Ovary (tissue), 10 donors: ENCODE measurements at places on chromosomes 12 and 14. TPM values are rescaled to one million over a fixed set of nuclear protein-coding genes. Genes with fewer than 3 reads are reported as not detected.

The RFX4 gene
- polyA plus RNA-seq, result not detected

The TMEM119 gene
- polyA plus RNA-seq, result 2.0 TPM

The PLCZ1 gene
- not detected for polyA plus RNA-seq

The ENDOU gene
- polyA plus RNA-seq, result 1.6 TPM

The FCF1 gene
- 31.5 TPM for polyA plus RNA-seq

The FGF23 gene
- not detected for polyA plus RNA-seq

The MYO1H gene
- polyA plus RNA-seq, result not detected

The KCNC2 gene
- not detected for polyA plus RNA-seq

The CCDC196 gene
- not detected for polyA plus RNA-seq

The PRH1 gene
- 4.2 TPM for polyA plus RNA-seq

The CABP1 gene
- 0.74 TPM for polyA plus RNA-seq

The PPFIA2 gene
- polyA plus RNA-seq, result 3.1 TPM

GRCh38 chr12:89971880-89972279, 263.2 kb upstream of the ATP2B1 start:
- no peak for DNase-seq

GRCh38 chr12:40104461-40105264, 1.2 kb downstream of the SLC2A13 start:
- DNase-seq, result no peak

DNA sequence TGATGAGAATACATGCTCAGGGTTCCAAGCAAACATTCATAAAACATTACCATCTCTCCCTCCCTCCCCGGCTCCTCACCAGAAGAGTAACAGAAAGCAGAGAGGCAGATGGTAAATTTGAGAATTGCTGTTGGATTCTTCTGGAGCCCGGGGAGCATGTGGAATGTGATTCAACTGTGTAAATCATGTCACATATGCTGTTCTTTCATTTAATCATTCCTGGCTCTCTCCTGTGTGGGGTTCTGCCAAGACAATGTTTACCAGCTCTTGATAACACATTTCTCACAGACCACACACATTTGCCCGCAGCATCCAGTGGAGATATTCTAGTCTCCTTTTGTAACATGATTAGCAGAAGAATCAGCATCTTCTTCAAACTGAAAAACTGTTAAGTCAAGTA, 23.4 kb upstream of the NR2C1 start:
- peak; percentile 25 for DNase-seq

- DNase-seq, result no peak
Observed at GRCh38 chr14:61593330-61593729, 102.0 kb upstream of the HIF1A start.

- no peak for DNase-seq
Observed at GRCh38 chr12:120590741-120591407, 9.7 kb upstream of the POP5 start.

DNA sequence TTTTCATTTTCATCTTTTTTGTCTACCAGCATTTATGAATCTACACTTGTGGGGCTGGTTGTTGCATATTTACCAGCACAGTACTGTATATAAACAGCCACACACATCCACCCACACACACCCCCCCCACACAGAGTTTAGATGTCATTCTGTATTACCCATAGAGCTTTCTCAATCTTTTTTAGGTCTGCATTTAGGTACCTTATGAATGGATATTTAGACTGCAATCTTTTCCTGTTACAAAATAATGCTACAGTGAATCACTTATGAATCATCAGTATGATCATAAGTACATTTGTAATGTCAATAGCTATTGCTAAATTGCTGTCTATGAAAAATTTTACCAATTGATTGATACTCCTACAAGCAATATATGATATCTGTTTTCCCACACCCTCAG, 67.3 kb upstream of the STK38L start:
- no peak for DNase-seq

- no peak for DNase-seq
Observed at GRCh38 chr12:119859241-119859640, 17.9 kb downstream of the CIT start.

GRCh38 chr12:95755261-95755865, 35.2 kb downstream of the NTN4 start:
- no peak for DNase-seq

- DNase-seq, result no peak
Observed at GRCh38 chr14:60094306-60094897, 2.7 kb downstream of the PCNX4 start.

DNA sequence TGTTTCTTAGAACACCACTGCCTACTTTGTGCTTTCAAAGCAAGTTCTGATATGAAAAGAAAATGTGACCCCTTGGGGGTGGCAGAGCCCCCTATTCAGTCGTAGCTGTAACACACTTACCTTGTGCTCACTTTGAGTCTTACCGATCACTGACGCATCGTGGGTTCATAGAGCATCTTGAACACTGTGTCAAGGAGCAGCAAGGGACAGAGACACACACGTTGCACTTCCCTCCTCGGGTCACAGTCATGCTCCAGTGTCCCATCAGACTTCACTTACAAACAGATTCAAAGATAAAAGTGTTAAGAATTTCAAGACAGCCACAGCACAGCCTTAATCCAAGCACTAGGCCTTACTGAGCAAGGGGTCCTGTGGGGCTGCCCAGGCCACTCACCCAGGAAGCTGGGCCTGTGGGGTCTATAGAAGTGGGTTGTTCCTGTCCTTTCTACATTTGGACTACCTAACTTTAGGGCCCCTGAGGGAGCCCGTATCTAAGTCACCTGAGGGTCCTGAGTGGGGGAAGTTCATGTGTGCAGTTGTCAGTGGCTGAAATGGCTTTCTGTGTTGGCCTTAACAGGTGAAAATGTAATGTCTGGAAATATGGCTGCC, 75.4 kb upstream of the BDKRB2 start:
- DNase-seq, result no peak

- DNase-seq, result no peak
Observed at GRCh38 chr12:91023326-91024004, 18.7 kb upstream of the EPYC start.

DNA sequence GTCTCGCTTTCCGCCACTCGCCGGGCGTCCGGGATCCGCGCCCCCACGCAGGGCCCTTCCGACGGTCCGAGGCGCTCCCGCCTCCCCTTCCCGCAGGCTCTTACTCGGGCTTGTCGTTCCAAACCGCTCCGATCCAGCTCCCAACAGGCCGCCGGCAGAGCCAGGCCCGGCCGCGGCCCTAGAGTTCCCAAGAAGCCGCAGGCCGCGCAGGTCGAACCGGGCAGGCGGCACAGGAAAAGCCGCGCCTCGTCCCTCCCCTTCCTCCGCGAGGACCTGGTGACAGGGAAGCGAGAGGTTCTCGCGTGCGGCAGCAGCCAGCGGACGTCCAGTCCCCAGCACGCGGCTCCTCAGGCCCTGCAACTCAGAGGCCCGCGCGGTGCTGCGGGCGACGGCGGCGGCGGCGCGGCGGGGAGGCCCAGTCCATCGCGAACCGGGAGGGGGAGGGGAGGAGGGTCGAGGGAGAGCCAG, 272 bp downstream of the HECTD1 start:
- DNase-seq, result peak; percentile 93

DNA sequence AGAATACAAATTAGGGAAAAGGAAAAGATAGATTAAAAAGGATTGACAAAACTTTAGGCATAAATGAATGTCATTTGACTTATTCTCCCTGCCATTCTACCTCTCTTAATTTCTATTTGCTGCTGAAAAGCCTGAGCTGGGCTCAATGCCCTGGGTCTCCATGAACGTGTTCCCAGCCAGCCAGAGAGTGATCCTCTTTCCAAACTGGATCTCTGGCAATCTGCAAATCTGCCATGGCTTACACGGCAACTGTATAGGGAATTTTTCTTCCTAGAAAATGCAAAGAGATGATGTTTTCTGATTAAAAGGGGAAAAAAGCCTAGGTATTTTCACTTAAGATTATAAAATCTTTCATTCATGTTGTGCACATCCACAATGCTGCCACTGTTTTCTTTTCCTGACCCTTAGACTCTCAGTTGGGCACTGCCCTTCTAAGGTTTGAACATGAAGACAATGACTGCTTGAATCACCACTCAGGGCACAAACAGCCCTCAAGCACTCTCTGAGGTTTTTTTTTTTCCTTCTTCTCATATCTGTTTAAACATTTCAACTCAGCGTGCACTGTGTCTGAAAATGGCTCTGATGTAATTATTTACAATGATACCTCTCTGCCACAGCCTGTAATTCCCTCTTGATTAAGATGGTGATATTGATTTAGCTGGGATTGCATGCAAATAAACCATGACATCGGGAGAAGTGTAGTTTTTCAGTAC, 60.3 kb downstream of the DACT1 start:
- no peak for DNase-seq

- DNase-seq, result peak; percentile 28
Observed at GRCh38 chr12:98725476-98726247, 80.6 kb downstream of the APAF1 start.

DNA sequence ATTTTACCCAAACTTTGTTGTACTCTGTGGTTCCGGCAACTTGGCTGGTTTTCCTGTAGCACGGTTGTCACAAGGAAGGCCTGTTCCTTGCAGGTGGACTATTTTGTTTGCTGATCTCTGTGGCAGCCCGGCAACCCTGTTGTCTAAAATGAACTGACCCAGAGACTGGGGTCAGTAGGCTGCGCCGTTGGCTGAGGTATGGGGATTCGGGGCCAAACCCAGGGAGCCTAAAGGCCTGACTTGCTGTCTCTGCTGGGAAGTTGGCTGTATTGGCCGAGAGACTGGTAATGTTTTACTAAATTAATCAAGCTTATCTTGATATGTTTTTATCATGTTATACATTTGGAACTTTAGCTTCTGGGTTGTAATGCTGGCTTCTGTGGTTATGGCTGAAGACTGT, 13.8 kb downstream of the SMIM41 start:
- DNase-seq, result no peak

GRCh38 chr12:64082866-64083268, 139.2 kb downstream of the KICS2 start:
- no peak for DNase-seq

GRCh38 chr14:103346286-103346685, 12.2 kb downstream of the EIF5 start:
- DNase-seq, result no peak

DNA sequence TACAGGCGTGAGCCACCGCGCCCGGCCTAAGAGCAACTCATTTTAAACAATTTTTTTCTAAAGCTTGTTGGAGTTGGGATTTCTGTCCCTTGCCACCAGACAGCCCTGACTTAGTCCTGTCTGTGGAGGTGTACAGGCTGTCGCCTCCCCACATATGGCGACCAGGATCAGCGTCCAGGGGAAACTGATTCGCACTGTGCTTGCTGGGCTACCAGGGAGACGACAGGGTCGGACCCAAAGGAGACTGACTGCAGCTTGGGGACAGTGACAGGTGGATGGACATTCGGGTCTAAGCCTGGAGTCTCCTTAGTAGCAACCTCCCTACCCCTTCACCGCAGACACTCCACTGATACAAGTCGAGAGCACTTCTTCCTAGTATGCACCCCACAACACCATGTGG, 40.3 kb downstream of the TRAFD1 start:
- DNase-seq, result no peak

DNA sequence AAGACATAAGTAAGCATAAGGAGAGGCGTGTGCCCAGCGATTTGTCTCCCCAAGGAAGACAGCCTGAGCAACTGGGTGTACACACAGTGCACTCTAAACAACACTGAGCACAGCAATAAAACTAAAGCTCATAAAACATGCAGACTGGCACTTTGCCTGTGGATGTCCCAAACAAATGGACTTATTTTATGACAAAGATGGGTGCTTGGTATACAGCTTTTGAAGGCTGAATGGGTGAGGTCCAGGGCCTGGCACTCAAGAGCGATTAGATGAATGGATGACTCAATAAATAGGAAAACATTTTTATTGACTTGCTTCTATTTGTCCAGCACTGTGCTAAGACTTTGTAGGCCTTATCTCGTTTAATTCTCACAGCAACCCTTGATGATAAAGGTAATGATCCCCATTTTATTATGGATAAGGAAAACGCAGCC, 28.5 kb downstream of the LGMN start:
- DNase-seq, result no peak

DNA sequence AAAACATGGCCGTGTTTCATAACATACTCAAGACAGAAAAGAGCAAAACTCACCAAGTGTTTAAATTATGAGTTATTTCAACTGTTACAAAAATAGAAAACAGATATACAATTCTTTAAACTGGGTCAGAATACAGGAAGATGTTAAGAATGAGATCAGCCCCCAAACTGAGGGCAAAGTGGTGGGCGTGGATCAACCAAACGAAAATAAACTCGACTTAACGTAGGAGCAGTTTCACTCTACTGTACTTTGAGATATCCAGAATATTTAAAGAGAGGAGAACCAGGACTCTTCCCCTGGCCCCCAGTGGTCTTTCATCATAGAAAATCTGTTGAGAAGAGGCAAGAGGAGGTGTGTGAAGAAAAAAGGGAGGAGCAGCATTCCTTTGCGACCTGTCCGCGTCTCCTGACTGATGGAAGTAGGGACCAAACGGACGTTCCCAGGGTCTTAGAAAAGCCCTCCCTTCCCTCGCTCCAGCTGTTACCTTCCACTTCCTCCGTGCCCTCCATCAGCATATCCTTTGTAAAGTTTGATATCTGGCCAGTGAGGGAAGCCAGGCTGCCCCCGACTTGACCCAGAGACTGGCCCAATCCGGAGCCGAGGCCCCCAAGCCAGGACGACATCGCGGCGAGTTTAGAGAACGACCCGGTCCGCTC, 668 bp downstream of the TRIP11 start:
- DNase-seq, result no peak

DNA sequence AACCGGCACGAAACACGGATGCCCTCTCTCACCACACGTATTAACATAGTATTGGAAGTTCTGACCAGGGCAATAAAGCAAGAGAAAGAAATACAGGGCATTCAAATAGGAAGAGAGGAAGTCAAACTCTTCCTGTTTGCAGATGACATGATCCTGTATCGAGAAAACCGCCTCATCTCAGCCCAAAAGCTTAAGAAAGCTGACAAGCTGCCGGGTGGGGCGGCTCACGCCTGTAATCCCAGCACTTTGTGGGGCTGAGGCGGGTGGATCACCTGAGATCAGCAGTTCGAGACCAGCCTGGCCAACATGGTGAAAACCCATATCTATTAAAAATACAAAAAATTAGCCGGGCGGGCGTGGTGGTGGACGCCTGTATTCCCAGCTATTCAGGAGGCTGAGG, 17.7 kb downstream of the OR6S1 start:
- no peak for DNase-seq

DNA sequence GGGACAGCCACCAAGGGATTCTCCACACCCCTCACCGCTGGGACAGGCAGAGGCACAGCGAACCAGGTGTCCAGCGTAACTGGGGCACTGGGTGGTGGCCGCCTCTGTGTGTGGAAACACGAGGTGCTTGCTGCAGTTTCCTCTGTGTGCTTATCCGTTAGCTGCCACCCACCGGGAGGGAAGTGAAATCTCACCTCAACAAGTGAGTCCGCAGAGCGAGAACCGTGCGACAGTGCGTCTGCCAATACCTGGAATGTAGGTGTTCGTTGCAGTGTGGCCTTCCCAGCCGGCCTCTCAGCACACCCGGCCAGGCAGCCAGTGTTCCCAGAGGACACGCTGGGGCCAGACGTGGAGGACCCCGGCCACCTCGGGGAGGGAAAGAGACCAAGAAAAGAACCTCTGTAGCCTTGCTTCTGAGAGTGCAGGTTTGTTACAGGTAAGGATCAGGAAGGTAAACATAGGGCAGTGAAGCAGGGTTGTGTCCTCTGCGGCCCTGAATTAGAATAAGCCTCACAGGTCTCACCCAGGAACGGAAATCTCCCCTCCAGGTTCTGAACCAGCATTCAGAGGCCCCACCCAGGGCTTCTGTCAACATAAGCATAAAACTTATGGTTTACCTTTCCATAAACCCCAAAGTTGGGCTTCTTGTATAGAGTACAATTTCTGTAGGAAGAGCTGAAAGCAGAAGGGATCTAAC, 1.5 kb downstream of the BCL2L14 start:
- no peak for DNase-seq

- DNase-seq, result no peak
Observed at GRCh38 chr14:68369281-68370056, 423.4 kb downstream of the ZFP36L1 start.
